ENCODE measurements at places on chromosomes 16 and 17. TPM values are rescaled to one million over a fixed set of nuclear protein-coding genes. Genes with fewer than 3 reads are reported as not detected.

DNA sequence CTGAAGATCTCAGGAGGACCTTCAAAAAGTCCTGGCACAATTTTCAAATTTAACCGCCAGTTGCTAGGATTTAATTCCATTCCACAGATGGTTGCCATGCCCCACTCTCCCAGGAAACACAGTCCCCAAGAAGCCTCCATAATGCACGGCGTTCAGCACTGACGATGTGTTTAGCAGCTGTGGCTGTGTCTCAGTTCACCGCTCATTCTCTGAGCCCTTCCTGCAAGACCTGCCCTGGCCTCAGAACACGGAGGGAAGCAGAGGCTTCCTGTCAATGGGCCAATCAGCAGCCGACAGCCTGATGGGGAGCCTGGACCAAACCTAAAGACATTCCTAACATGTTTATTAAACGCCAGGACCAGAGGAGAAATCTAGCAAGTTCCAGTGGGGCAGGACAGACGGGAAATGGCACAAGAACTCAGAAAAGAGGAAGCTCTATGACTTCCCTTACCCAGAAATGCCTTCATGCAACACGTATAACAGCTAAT lies 4.9 kb downstream of the MYLK3 start:
- DNase-seq = no peak

GRCh38 chr17:42748202-42748907 lies 3.5 kb upstream of the EZH1 start:
- DNase-seq = no peak

DNA sequence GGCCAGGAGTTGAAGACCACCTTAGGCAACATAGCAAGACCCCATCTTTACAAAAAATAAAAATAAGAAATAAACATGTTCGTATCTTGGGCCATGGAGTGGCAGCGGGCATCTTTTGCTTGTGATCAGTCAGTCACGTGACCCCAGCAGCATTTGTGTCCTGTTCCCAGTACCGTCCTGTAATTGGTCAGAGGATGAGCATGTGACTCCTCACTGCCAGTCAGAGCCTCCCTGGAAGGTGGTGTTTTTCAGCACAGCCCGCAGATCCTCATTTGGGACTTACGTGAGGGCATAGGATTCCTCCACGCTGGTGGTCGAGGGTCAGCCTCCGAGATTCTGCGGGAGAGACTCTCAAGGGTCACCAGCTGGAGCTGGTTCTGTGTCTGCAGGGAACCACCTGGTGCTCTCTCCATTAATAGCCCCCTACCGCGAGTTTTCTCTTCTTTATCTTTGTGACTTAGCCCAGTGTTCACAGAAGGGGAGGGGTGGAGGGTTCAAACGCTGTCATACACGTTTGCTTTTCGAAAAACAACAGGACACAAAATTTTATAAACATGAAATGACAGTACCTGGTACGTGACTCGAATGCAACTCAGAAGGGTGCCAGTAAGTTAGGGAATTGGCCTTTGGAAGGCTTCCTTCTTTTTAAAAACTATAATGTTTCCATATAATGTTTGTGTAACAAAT lies 17.2 kb downstream of the MRC2 start:
- no peak for DNase-seq

- DNase-seq = no peak
These were observed 264.5 kb downstream of the FTO start for GRCh38 chr16:53968454-53968853.

DNA sequence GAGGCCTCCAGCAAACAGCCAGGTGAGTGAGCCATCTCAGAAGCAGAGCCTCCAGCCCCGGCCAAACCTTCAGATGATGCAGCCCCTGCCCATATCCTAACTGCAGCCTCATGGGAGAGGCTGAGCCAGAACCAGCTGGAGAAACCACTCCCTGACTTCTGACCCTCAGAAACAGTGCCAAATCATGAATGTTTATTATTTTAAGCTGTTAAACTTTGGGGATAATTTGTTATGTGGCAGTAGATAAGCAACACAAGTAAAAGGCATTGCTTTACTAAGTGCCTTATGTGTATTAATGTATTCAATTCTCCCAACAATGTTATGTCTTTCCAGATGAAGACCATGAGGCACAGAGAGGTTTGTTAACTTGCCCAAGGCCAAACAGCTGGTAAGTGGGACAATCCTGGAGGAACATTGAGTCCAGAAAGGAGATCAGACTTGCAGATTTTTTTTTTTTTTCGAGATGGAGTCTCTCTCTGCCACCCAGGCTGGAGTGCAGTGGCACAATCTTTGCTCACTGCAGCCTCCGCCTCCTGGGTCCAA lies 59.6 kb downstream of the SOCS1 start:
- DNase-seq = no peak

- DNase-seq = no peak
These were observed 48.0 kb downstream of the ABCC6 start for GRCh38 chr16:16175296-16175695.

Gene PSMD7
- total RNA-seq = 74.4 TPM

Gene ZSCAN10
- not detected for total RNA-seq

DNA sequence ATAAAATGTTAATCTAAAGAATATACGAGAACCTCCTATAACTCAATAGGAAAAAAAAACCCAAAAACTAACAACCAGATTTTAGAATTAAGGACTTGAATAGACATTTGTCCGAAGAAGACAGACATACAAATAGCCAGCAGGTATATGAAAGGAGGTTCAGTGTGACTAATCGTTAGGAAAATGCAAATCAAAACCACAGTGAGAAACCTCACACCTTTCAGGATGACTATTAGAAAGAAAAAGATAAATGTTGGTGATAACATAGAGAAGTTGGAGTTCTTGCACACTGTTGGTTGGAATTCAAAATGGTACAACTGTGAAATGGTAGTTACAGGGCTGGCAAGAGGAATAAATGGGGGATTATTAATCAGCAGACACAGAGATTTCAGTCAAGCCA lies 339.0 kb downstream of the TMEM114 start:
- no peak for DNase-seq

Gene ABCA6
- 73.2 TPM for total RNA-seq

DNA sequence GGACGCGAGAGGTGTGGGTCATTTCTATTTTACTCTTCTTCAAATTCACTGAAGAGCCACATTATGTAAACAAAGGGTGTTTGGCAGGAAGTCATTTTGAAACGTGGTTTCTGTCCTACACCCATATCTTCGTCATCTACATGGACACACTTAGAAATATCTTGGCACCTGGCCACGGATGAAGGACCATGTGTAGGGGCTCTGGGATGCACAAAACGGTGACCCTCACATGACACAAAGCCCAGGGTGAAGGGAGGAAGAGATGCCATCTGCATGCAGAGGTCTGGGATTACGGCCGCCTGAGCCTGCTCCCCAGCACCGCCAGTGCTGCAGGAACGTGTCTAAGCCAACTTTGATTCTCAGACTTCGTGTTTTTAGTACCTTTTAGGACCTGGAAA lies 130.2 kb upstream of the CHMP6 start:
- no peak for DNase-seq
